Mammary epithelial cell (primary cell): ENCODE measurements at places on chromosomes 6 and 20.

GRCh38 chr6:42440027-42440426, 11.7 kb downstream of the TRERF1 start:
- DNase-seq: no peak

GRCh38 chr20:44109951-44110361, 77.0 kb downstream of the JPH2 start:
- no peak for DNase-seq

DNA sequence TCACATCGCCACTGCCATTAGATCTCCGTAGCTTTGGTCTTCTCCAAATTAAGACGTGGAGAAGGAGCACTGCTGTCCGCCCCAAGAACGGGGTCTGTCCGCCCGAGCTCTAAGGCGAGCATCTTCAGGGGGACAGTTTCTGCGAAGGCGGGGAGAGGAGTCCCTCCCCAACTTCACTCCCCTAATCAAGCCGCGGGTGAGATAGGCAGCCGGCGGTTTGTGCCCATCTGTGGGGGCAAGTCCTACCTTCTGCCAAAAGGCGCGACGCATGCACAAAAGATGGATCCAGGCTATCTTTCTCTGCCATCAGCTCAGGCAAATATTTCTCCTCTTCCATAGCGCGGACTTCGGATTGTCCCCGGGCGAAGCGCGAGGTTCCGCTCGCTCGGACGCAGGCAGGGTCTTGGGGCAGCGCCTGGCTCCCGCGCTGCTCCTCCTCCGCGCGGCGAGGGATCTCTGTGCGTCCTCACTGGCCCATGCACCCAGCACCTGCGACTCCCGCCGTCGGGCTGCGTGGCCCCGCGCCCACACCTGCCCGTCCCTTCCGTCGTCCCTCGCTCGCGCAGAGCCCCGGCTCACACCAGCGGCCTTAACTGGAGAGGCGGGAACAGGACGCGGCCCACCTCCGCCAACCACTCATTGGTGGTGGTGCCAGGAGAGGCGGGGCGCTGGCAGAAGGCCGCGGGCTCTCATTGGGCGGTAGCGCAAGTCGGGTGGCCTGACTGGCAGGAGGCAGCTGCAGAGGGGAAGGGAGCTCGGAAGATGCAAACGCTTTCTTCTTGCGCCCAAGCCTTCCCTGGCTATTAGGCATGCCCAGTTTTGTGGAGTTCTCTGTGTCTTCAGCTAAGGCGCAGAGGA, at the start of gene KHDRBS2:
Gene KHDRBS2, minus strand, starts transcription at position 614 of the 858 bp plus-strand sequence.
- DNase-seq: peak; percentile 2

DNA sequence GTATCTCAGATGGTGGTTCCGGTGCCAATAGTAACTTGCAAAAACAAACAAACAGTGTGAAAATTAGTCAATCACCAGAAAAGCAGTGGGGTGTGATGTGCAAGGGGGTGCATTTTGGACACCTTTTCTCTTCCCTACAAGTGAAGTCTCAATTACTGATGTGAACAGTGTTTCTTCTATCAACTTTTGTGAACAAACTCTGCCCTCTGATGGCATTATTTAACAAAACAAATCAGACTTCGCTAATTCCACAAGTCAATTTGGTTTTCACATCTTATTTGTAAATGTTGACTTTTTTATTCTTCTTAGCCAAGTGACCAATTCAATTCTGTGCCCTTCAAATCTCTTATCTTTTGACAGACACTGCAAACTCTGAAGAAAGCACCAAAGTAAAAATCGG, 212.2 kb downstream of the UST start:
- DNase-seq: no peak

DNA sequence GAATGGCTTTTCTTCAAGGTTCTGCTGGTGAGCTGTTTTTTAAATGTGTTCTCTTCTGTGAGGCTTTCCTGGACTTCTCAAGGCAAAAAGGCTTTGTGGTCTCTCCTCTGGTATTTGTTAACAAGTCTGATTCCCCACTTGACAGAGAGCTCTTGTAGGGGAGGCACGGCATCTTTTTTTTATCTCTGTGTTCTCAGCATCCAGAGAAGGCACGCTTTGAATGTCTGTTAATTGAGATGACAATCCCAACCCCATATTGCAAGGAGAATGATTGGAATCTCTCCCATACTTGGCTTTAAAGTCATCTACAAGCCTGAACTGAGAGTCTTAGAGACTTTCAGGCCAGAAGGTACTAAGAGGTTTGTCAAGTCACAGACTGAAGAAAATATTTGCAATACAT, 22.6 kb downstream of the EDN1 start:
- DNase-seq: no peak

GRCh38 chr6:40569162-40569910, 17.8 kb downstream of the LRFN2 start:
- no peak for DNase-seq

- DNase-seq: no peak
Observed at GRCh38 chr6:108707328-108707976, 140.8 kb upstream of the ARMC2 start.

DNA sequence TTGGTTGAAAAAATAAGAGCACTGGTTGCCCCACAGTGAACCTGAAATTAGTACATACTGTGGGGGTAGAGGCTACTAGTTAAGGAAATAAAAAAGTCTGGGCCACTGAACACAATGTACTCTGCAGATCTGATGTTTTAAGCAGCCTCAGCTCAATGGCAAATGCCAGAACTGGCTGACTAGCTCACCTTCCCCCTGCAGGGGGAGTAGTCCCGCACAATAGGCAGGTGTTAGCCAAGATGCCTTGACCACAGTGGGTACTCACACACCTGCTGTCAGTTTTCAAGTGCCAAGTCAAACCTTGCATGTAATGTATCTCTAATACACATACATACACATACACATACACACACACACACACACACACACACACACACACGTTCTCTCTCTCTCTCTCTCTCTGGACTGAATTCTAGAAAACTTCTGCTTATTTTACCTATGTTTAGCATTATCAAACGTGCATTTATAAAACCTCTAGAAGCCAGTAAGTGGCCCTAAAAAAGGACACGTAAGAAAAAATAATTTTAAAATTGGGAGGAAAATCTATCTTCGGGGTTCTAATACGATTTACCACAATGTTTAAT, 36.1 kb downstream of the GMDS start:
- peak; percentile 50 for DNase-seq

DNA sequence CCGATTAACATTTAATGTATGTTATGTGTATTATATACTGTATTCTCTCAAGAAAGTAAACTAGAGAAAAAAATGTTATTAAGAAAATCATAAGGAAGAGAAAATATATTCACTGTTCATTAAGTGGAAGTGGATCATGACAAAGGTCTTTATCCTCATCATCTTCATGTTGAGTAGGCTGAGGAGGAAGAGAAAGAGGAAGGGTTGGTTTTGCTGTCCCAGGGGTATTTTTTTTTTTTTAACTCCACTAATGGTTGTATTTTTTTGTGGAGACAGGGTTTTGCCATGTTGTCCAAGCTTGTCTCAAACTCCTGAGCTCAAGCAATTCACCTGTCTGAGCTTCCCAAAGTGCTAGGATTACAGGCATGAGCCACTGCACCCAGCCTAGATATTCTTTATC, 11.0 kb downstream of the ECT2L start:
- DNase-seq: no peak

- peak; percentile 40 for DNase-seq
Observed at GRCh38 chr20:40562031-40562430, 127.0 kb downstream of the MAFB start.

DNA sequence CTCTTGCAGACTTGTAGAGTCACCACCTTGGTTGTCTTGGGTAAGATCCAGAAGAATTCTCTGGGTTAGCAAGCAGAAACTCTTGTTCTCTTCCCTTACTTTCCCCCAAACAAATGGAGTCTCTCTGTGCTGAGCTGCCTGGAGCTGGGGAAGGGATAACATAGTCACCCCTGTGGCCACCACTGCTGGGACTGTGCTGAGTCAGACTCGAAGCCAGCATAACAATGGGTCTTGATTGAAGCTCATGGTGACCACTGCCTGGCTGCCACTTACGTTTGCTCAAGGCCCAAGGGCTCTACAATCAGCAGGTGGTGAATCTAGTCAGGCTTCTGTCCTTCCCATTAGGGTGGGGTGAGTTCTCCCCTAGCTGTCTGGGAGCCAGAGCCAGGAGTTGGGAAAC, 15.4 kb upstream of the ERVFRD-1 start:
- DNase-seq: peak; percentile 22

- no peak for DNase-seq
Observed at GRCh38 chr6:135993361-135993760, 141.9 kb downstream of the PDE7B start.

DNA sequence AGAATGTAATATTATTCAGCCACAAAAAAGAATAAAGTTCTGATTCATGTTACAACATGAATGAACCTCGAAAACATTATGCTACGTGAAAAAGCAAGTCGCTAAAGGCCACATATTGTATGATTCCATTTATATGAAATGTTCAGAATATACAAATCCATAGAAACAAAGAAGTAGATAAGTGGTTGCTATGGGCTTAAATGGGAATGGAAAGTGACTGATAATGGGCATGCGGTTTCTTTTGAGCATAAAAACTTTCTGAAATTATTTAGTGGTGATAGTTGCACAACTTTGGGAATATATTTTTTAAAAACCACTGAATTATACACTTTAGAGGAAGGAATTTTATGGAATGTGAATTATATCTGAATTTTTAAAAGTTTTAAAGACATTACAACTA, 33.4 kb upstream of the TCP11 start:
- DNase-seq: no peak

GRCh38 chr6:148799647-148800046, 52.8 kb downstream of the UST start:
- DNase-seq: no peak

DNA sequence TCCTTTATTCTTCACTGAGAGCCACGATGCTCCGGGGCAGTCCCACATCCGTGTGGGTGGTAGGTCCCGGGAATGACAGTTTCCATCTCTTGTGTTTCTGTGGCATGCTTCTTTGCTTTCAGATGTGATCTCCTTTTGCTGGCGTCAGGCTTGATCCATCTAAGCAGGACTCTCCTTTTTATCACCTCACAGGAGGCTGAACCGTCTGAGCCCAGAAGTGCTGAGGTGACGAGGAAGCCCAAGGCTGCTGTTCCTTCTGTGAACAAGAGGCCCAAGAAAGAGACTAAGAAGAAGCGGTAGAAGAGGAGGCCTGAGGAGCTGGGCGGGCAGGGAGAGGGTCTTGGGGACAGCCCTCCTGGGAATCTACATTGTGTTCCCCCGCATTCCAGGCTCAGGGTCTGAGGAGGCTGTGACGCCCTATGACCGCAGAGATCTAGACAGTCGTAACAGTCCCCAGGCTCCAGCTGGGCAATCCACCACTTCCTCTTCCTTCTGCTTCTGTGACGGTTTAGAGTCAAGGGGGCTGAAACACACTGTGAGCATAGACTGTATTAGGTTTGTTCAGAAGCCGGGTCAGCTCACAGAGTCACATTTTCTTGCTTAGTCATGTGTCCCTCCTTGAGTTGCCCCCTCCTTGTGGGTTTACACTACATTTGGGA, 26.8 kb downstream of the MANBAL start:
- no peak for DNase-seq

DNA sequence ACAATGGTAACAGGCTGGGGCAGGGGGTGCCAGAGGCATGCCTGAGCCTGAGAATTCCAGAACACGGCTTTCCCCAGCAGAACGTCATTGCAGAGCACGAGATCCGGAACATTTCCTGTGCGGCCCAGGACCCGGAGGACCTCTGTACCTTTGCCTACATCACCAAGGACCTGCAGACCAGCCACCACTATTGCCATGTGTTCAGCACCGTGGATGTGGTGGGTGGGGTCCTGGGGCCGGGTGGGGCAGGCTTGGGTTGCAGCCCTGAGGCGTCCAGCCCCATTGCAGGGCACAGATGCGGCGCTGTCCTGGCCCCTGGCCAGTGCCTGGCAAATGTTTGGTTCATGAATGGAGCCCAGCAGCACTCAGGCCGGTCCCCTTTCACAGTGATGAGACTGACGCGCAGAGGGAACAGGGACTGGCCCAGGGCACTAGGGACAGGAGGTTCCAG, 57.1 kb downstream of the TCP11 start:
- DNase-seq: no peak
